ENCODE measurements at places on chromosomes 11 and 22.
A peak's percentile ranks its signal among the peaks of the same experiment; 100 is the strongest.

GRCh38 chr11:67280788-67281551, 8.1 kb upstream of the ANKRD13D start:
- no peak for DNase-seq

DNA sequence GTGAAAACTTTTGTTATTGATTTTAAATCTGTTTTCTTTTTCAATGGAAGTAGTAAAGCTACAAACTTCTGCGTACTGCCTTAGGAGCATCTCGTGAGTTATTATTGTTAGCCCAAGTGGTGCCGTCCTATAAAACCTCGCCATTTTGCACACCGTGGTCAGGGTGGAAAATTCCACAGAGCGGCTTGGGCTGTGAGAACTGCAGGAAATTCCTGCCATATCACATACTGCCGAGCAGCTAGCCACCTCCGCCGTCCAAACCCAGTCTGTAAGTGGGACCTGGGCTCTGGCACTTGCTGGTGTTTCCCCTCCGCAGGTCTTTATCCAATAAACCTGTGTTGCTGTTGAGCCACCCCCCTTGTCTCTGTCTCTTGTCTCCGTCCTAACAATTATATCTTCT, 88.0 kb upstream of the POU2AF2 start:
- no peak for DNase-seq

DNA sequence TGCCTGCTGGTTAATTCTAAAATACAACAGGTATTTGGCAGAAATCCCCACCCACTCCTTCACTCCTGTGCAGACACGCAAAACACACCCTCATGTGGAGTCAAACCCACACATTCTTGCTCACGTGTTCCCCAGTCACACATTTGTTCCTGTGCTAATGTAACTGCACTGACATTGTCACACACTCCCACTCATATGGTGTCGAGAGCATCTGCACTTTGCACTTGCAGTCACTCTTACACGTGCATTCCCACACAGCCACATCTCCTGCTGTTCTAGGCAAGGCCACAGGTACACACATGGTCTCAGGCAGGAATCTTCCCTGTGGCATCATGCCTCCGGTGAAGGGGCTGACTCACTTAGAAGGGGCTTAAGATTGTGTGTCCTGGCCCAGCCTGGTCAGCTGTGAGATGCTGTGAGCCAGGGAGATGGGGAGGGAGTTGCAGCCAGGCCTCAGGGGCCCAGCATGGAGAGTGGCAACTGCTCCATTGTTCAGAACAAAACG, 395.0 kb downstream of the TENM4 start:
- DNase-seq: no peak

DNA sequence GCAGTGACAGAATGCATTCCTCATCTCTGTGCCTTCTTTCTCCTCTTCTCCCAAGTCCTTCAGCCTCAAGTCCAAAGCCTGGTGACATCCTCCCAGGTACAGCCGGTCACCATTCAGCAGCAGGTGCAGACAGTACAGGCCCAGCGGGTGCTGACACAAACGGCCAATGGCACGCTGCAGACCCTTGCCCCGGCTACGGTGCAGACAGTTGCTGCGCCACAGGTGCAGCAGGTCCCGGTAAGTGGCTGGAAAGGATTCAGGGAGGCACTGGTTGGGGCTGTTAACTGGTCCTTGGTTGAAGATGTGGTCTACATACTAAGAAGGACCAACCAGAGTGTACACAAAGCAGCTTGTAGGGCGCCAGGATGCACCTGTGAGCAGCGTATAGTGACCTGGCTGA, 35.7 kb downstream of the SREBF2 start:
- no peak for DNase-seq

- DNase-seq: peak; percentile 43
Measured at GRCh38 chr11:61828629-61829407, 718 bp downstream of the FADS2 start.

GRCh38 chr11:88105951-88106350, 69.3 kb downstream of the RAB38 start:
- DNase-seq: no peak
